EH (cell line): ENCODE measurements at places on chromosomes 7 and 10.

DNA sequence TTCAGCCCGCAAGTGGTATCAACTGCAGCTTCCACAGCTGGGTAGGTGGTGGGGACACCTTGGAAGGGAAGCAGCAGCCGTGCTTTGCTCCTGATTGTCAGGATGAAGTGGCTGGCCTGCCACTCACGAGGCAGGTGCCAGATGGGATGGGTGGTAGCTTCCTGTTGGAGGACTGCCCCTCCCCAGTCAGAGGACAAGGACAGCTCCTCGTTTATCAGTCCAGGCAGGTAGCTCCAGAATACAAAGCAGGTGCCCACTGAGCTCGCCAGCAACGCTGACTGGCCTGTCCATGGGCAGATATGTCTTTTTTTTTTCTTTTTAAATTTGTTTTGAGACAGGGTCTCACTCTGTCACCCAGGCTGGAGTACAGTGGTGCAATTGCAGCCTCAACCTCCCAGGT, 431.3 kb downstream of the GALNT17 start:
- DNase-seq = no peak

DNA sequence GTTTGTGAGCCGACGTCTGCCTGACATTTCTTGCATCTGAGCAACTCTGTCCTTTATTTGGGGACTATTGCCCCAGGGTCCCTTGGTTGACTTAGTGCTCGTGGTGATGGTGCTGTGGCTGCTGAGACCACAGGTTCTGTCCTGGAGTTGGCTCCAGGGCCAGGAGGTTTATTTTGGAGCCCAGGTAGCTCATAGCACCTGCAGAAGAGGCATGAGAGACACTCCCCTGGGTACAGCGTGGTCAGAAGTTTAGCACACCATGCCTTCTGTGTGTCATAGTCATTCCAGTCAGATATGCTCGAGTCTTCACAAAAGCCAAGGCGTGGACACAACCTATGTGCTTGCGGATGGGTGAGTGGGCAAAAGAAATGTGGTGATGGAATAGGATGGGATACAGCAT, 496.9 kb downstream of the TCERG1L start:
- no peak for DNase-seq

DNA sequence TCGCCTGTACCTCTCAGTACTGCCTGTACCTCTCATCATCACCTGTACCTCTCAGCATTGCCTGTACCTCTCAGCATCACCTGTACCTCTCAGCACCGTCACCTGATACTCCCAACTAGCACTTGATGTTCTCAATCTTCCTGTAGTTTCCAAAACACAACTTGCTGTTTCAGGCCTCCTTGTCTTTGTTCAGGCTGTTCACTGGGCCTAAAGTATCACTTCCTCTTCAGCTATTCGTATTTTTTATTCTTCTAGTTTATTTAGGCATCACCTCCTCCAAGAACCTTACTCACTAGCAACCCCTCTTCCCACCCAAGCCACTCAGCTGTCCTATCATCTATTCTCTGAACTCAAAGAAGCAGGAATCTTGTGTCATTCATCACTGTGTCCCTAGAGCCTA, 24.1 kb downstream of the OR6B1 start:
- no peak for DNase-seq

- DNase-seq = peak; percentile 89
Observed at GRCh38 chr7:27188386-27189294, 3.6 kb upstream of the HOXA11 start.

- peak; percentile 72 for DNase-seq
Observed at GRCh38 chr7:131688738-131689661, 132.6 kb upstream of the PODXL start.

DNA sequence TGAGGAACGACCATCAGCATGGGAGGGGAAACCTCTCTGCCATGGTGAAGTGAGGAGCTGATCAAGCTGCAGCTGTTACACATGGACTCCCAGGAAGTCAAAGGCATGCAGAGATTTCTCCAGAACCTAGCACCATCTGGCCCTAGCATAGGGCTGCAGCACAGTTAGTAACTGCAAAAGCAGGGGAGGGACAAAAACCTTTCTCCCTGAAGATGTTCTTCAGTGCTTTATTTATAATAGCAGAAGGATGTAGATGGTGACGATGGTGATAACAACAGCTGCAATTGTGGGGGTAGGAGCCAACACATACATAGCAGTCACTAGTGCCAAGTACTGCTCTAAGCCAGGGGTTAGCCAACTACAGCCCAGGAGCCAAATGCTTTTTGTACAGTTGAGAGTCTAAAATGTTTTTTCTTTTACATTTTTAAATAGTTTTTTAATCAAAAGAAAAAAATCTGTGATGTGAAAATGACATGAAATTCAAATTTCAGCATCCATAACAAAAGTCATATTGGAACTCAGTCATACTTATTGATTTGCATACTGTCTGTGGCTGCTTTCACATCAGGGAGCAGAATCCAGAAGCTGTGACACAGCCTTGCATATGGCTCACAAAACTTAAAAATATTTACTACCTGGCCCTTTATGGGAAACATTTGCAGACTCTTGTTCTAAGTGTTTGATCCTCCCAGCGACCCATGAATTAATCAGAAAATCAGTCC, 299.5 kb downstream of the ELMO1 start:
- DNase-seq = no peak

DNA sequence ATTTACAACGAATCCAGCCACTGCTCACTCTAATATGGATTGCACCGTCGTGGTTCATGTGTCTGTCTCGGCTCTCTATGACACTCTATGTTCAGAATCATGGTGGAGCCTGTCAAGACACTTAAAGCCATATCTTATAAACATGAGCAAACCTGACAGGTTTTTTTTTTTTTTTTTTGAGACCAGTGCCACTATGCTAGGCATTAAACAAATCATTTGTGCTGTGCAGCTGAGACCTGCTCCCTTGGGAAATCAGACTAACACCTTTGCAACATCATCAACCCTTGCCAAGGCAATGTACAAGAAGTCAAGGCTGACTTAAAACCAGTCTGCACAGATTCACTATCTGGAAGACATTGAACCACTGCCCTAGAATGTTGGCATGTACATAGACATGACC, 181.2 kb upstream of the ANK3 start:
- no peak for DNase-seq

GRCh38 chr7:2461268-2462026, 14.8 kb downstream of the GRIFIN start:
- DNase-seq = no peak

GRCh38 chr7:54969208-54969967, 49.4 kb upstream of the EGFR start:
- DNase-seq = peak; percentile 41

GRCh38 chr10:60353519-60354258, 36.0 kb downstream of the ANK3 start:
- DNase-seq = no peak

DNA sequence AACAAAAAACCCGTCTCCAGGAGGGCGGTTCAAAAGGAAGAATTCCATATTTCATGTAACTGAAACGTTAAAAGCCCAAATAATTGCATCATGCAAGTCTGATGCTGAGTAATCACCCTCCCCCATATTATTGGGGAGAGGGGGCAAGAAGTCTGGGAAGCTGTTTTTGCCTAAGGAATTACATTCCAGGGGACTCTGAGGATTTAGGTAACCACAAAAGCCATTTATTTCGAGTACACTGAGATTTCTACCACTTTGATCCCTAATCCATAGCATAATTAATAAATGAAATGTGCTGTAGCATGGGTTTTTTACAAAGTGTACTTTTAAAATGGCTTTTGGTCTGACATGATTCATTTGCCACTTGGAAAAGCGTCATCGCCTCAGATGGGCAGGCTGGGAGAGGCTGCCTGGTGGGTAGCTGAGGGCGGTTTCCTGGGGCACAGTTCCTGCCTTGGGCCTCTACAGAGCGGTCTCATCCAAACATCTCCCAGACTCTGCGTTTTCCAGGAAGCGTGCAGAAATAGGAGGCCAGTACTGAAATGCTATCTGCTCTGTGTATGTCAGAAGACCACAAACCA, 106.5 kb downstream of the TCF7L2 start:
- peak; percentile 53 for DNase-seq

- DNase-seq = no peak
Observed at GRCh38 chr7:95357623-95358022, 33.3 kb upstream of the PON1 start.

- DNase-seq = no peak
Observed at GRCh38 chr7:45349090-45349489, 191.5 kb downstream of the RAMP3 start.

DNA sequence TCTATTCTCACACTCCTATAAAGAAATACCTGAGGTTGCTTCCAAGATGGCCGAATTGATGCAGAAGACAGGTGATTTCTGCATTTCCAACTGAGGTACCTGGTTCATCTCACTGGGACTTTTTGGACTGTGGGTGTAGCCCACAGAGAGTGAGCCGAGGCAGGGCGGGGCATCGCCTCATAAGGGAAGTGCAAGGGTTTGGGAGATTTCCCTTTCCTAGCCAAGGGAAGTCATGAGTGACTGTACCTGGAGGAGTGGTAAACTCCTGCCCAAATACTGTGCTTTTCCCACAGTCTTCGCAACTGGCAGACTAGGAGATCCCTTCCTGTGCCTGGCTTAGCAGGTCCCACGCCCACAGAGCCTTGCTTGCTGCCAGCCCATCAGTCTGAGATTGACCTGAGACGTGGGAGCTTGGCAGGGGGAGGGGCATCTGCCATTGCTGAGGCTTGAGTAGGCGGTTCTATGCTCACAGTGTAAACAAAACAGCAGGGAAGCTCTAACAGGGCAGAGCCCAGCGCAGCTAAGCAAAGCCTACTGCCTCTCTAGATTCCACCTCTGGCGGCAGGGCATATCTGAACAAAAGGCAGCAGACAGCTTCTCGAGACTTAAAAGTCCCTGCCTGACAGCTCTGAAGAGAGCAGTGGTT, 152.2 kb downstream of the ARL4A start:
- no peak for DNase-seq

DNA sequence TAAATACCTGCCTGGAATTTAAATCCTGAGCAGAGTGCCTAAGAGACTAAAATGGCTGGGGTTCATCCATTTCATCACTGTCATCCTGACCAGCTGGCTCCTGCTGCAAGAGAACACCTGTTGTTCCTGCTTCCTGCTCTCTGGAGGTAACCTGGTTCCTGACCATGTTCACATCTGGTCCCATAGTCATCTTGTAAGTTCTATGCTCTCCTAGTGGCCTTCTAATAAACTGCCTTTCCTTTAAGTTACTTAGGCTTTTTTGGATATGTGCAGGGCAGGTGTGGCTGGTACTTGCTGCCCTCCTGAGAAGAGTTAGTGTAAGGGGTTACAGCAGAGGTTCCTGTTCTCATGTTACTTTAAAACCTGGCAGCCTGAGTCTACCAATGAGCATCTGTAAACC, 80.0 kb downstream of the NRCAM start:
- DNase-seq = no peak

DNA sequence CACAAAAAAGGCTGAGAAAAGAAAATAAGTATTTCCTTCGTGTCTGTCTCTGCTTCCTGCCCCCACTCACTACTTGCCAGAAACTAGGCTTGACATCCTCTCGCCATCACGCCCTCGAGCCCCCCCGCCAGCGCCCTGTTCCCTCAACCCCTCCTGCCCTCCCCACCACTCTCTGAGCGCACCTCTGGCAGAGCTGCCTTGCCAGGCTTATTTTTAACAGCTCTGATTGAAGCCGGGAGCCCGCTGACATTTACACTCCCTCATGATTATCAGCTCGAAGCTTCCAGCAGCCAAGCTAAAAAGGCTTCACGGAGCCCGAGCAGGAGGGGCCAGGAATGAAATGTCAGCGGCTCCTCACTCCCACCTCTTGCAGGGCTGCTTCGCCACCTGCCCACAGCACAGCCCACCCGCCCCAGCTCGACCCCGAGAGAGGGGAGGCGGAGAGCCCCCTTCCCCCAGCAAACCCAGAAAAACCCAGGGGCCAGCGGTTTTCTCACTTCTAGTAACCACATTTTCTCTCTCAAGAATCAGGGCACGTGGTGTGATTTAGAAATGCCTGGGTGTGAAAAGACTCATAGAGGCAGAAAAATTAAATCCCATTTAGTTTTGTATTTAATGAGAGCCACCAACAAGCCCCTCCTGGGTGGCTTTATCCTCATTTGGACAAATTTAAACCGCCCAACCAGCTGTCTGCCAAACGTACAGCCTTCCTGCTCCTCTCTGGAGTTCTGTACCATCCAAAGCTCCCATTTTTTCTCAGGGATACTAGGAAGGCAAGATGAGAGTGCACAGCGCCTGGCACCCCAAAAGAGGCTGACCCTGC, 89.3 kb downstream of the SLIT1 start:
- DNase-seq = no peak

GRCh38 chr10:45325116-45325515, 9.7 kb upstream of the OR13A1 start:
- DNase-seq = no peak

- DNase-seq = no peak
Observed at GRCh38 chr7:25496476-25497368, 268.4 kb upstream of the NPVF start.

- DNase-seq = peak; percentile 0
Observed at GRCh38 chr7:138527746-138528223, 67.7 kb downstream of the TRIM24 start.

GRCh38 chr7:81140252-81140651, 221.4 kb upstream of the SEMA3C start:
- no peak for DNase-seq

DNA sequence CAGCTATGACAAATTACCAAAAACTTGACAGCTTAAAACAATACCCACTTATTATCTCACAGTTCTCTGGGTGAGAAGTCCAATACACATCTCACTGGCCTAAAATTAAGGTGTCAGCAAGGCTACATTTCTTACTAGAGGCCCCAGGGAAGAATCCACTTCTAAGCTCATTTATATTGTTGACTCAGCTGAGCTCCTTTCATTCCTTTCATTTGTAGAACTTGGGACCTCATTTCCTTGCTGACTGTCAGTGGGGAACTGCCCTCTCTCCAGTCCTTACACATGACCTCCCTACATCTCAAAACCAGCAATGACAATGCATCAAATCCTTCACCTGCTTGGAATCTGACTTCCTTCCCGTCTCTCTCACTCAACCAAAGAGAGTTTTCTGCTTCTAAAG, 240.3 kb downstream of the IPMK start:
- DNase-seq = peak; percentile 60

DNA sequence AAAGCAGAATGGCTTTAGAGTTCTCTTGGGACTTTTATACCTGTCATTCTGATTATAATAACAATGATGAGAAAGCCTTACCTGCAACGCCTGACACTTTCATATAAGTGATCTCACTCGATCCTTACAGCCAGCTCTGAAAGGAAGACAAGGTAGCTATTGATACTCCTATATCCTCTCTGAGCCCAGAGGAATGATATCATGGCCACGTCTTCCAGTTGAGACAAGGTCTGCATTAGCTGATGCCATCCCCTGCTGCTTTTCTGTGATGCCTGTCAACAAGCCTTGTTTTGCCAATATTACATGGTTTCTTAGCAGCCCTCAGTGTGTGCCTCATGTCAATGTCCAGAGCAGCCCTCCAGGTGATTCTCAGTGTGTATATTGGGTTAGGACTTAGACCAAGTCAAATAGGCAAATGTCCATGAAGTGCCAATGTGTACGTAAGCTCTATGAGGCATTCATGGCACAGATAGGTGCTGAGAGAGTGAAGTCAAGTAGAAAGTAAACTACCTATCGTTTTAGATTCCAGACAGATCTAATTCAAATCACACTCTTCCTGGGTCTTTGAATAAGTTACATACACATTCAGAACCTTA, 405.9 kb downstream of the ADRA2A start:
- DNase-seq = no peak
